ENCODE measurements at places on chromosomes 2 and 18. TPM values are rescaled to one million over a fixed set of nuclear protein-coding genes. Genes with fewer than 3 reads are reported as not detected.

DNA sequence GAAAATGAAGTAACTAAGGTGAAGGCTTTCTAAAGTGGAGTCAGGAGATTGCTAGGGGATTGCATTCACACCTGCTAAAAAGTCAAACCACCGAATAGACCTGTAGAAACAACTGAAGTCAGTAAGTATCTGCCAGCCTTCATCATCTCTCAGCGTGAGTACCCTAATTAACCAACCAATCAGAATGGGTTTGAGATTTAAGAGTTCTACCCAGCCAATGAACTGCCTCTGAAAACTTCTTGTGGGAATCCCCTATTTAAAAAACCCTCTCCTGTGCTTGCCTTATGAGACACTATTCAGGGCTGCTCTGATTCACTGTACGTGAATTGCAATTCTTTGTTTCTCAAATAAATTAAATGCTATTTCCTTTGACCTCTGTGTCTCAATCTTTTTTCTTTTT, 3.4 kb upstream of the FAM161A start:
- DNase-seq = no peak

GRCh38 chr18:55419947-55420664, 167.9 kb downstream of the TCF4 start:
- DNase-seq = no peak

- DNase-seq = no peak
Measured at GRCh38 chr2:98090951-98091350, 4.0 kb downstream of the VWA3B start.

- peak; percentile 36 for DNase-seq
Measured at GRCh38 chr18:11785444-11786055, 65.7 kb upstream of the CHMP1B start.

DNA sequence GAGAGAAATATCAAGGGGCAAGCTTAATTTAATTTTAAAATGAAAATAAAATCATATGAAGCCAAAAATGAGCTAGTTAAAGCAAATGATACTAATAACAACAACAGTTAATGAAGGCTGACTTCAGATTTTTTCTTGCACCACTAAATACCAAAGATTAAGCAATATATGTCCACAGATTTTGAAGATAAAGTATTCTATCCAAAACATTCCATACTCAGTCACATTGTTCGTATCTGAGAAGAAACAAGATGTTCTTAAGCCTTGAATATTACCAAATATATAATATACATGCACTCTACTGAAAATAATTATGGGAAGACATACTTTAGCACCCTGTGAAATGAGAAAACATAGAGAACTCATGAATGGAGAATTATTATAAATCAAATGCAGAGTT, 593.3 kb upstream of the SYT4 start:
- no peak for DNase-seq

The TMBIM1 gene
- 88.0 TPM for polyA plus RNA-seq

The SERPINE2 gene
- polyA plus RNA-seq = 112 TPM

The RAX gene
- polyA plus RNA-seq = not detected
